NCI-H2227 treated with DMSO at 0.1 percent for 48 hours (cell line): ENCODE measurements at places on chromosomes 2 and 18.

GRCh38 chr2:143698888-143699570 is 569.8 kb downstream of the ARHGAP15 start:
- no peak for DNase-seq

DNA sequence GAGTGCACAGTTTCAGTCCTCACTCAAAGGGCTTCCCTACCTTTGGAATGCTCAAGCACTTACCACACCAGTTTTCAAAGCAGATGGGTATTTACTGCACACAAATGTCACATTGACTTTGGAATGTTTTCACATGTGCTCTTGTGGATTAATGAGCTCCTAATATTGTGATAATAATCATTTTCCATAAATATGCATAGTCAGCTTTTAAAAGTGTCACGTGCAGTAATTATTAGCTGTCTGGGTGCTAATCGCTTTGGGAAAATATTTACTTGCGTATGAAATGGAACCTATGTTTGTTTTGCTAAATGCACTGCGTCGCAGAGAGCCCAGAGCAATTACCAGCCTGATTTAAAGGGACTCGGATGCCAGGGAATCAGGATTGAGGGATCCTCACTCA is 229.3 kb downstream of the SMAD2 start:
- DNase-seq, result no peak

GRCh38 chr2:136116813-136117390 is 1.0 kb downstream of the CXCR4 start:
- DNase-seq, result no peak

GRCh38 chr2:74327199-74327598 is 16.0 kb downstream of the SLC4A5 start:
- no peak for DNase-seq

DNA sequence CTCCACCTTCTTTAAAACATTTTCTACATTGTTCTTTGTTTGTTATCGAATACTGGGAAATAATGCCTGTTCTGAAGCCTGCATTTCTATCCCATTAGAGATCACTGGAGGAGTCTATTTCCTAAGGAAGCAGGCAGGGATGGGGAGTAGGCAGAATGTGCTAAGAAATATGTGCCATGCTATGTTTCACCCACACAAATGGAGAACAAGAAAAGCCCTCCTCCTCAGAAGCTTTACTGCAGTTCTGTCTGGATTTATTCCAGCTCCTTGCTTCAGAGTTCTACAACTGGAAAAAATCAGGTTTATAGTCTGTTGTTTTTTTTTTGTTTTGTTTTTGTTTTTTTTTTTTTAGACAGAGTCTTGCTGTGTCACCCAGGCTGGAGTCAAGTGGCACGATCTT is 825.1 kb downstream of the SLC4A3 start:
- no peak for DNase-seq

DNA sequence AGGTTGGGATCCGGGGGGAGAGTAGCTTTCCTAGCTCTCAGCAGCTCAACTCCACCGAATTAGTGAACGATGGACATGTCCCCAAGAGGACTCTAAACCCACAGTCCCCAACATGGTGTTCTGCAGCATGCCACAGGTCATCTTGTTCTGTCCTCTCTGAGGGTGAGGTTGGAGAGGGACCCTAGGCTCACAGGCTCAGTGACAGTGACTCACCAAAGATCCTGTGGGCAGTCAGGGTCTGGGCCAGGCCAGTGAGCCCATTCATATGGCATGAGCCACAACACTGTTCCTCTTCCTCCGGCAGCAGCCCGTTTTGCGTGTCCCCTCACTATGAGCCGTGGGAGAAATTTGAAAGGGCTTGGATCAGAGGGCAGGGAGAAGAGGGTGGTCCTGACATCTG is 2.8 kb upstream of the SLC20A1 start:
- no peak for DNase-seq

- DNase-seq, result no peak
These were observed 62.8 kb downstream of the MYO1B start for GRCh38 chr2:191308026-191308425.

GRCh38 chr2:187547353-187547979 is 6.8 kb downstream of the TFPI start:
- DNase-seq, result no peak

GRCh38 chr2:163594497-163594896 is 141.3 kb downstream of the FIGN start:
- DNase-seq, result no peak

DNA sequence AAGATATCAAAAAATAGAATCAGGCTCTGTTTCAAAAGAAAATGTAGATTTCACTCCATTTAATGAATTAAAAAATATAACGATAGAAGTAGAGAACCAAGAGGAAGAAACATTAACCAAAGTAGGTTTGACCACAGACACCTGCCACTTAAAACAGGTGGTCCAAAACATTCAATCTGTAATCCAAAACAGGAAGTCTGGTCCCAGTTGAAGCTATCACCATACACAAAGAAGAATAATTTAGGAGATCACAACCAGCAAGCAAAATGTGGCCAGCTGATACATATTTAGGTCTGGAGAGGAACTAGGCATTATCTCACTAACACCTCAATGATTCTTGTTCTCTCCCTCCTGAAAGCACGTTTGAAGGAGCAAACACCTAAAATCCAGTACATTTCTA is 73.1 kb downstream of the FTCDNL1 start:
- DNase-seq, result no peak
